ENCODE measurements at places on chromosomes 2 and 18.

DNA sequence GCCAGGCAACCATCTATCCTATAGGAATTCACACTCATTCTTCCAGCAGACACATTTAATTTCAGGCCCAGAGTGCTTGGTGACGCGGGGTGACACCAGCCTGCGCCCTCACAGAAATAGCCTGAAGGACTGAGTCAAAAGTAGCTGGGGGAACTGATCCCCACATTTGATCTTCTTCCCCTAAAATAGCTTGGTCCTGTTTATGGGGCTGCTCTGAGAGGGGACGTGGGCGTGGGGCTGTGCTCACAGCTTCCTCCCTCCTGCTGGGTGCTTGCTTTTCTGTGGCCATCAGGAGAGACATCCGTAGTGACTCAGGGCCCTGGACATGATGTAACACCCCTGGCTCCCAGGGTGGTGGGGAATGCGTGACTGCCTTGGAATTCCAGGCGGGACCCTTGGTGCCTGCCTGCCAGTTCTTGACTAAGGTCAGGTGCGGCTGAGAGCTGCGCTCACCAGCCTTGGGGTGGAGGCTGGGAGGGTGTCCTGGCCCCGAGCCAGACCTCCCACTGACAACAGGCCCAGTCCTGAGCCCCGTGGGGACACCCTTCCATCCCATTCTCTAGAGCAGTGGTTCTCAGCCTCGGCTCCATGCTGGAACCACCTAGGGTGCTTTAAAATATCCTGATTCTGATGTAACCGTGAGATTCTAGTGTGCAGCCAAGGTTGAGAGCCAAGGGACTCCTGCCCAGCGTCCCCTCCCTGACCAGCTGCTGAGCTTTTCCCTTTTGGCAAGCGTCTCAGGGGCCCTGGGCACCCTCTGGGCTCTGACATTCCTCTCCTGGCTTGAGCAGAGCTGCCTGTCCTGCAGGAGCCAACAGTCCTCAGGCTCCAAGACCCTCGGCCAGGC, 47.4 kb upstream of the SMAD7 start:
- peak; percentile 80 for DNase-seq

- no peak for DNase-seq
Observed at GRCh38 chr2:66849153-66849755, 414.3 kb downstream of the MEIS1 start.

GRCh38 chr2:25330273-25330672, 11.5 kb downstream of the DNMT3A start:
- DNase-seq: no peak

GRCh38 chr2:239500574-239501550, 100.0 kb upstream of the HDAC4 start:
- DNase-seq: no peak

DNA sequence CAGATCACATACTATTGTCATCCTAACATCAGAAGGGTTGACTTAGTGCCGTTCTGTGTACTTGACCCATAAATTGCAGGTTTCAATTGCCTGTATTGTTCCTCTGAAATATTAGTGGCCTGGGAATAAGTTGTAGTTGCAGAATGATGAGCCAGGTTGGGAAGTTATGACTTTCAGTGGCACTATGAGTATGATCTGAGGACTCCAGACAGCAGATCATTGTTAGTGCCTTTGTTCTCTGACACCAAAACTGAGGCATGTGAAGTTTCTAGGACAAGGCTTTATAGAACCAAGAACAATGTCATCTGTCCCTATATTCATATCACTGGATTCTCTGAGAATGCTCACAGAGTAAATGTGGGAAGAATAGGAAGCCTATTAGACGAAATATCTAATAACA, 403.7 kb downstream of the STK39 start:
- no peak for DNase-seq

GRCh38 chr2:45220227-45220626, 211.0 kb upstream of the SIX2 start:
- no peak for DNase-seq

DNA sequence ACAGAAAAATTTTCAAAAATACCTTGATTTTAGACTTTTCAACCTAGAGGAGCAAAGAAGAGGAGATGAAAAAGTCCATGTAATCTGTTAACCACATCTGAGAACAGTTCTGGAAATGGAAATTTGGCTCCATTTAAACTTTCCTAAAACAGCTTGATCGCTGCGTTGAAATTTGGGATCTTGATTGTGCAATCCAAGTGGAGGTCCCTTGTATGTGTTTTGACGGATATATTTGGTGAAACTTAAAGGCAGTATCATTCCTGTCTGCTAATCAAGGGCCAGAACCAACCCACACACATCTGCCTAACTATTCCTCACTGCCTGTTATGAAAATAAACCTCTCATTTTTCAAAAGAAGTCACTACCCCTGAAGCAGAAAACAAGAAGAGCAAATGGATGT, 46.6 kb downstream of the SPATS2L start:
- DNase-seq: no peak

DNA sequence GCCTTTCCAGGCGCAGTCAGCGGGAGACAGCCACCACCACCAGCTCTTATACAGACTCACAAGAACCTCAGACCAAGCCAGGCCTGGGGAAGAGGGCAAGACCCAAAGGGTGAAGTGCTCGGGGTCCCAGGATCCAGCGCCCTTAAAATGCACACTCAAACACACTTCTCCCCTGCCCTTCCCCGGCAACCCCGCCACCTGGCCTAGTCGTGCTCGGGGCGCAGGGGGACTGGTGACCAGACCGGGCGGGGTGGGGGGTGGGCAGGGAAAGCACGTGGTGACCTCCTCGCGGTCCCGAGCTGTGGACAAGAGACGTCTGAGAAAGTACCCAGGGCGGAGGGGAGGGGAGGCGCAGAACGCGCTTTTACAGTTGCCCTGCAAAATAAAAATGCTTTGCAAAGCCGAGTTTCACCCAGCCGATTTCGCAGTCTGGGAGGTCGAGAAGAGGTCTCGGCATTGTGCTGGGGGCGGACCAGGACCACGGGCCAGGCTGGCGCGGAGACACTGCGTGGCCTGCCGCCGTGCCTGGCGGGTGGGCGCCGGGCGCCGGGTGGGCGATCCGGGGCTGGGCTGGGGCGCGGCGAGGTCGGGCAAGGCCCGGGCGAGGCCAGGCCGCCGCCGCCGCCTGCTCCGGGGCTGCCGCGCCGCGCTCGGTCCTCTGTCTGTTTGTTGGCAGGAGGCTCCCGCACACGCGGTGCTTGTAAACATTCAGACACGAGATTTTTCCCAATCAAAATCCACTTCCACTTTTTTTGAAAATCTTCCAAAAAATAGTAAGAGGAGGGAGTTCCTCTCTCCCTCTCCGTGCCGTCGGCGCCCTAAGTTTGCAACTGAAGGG, 2.0 kb downstream of the BCL11A start:
- no peak for DNase-seq

Data from HS-5 (cell line).